ENCODE measurements at places on chromosomes 4 and X. TPM values are rescaled to one million over a fixed set of nuclear protein-coding genes. Genes with fewer than 3 reads are reported as not detected.

The LRP2BP gene
- 1.7 TPM for total RNA-seq

The IL1RAPL2 gene
- total RNA-seq: 0.13 TPM

DNA sequence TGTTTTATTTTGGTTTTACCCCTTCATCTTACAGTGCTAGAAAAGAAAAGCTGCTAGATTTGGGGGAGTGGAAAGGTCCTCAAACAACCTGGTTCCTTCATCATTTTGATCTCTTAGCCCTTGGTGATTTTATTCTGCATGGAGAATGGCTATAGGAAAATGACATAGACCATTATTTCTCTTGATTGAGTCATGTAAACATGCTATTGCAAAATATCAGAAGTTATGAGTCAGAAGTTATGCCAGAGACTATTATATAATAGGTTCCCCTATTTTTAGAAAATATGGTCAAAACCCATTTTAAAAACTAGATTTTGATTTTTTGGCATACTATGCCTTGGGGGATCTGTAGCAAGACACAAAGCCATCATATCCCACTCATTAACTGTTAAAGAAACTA is 83.7 kb upstream of the FAM9C start:
- no peak for DNase-seq
- H3K36me3 ChIP-seq: no peaks in the 10 kb centered on the region
- no peak overlapping the region for H3K4me3 ChIP-seq
- H3K27ac ChIP-seq: no peak overlapping the region
- H3K4me1 ChIP-seq: no peaks in the 10 kb centered on the region
- no peaks in the 10 kb centered on the region for H3K27me3 ChIP-seq

- H3K4me1 ChIP-seq: no peaks in the 10 kb centered on the region
- H3K4me3 ChIP-seq: no peak overlapping the region
- H3K36me3 ChIP-seq: no peaks in the 10 kb centered on the region
Observed at GRCh38 chrX:41381685-41382084, 47.7 kb downstream of the DDX3X start.

- DNase-seq: no peak
- H3K36me3 ChIP-seq: peaks cover 13% of the 10 kb centered on the region
Observed at GRCh38 chrX:123869488-123869887, 9.6 kb downstream of the XIAP start.

- peaks cover 4% of the 10 kb centered on the region for H3K36me3 ChIP-seq
- H3K27me3 ChIP-seq: no peaks in the 10 kb centered on the region
- H3K4me3 ChIP-seq: no peak overlapping the region
- no peak for DNase-seq
Observed at GRCh38 chrX:56782352-56782751, 53.3 kb downstream of the NBDY start.

- no peak overlapping the region for H3K4me3 ChIP-seq
- DNase-seq: no peak
- H3K27ac ChIP-seq: no peak overlapping the region
- no peaks in the 10 kb centered on the region for H3K27me3 ChIP-seq
- no peaks in the 10 kb centered on the region for H3K36me3 ChIP-seq
Observed at GRCh38 chr4:72484981-72485380, 84.0 kb downstream of the ADAMTS3 start.

DNA sequence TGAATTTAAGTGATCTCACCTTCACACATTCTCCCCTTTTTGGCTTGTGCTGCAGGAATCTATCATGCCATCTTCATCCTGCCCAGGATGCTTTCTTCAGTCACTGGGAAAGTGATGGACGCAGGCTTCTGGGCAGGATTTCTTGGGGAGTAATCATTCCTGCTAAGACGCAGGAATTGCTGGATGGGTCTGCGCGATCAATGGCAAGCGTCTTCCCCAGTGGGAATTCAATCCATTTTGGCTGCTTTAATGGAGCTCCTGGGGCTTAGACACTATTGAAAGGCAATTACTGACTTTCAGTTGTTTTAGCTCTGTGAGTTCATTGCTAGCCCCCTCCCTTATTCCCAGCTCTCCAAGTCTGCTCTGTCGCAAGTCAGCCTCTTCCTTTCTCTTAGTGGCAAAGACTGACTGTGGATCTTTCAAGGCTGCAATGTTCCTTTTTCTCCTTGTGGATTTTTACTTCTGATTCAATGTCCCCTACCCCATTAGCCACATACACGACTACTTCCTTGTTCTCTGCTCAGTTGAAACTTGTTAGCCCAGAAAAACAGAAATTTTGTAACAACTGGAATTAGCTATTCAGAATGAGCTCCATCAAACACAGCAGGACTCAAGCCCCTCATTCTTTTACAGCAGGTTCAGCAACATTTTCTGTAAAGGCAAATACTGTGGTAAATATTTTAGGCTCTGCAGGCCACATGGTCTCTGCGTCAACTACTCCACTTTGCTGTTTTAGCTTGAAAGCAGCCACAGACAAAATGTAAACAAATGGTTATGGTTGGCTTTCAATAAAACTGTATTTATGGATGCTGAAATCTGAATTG is 154.9 kb downstream of the ASB9 start:
- DNase-seq: peak; percentile 35
- no peaks in the 10 kb centered on the region for H3K4me1 ChIP-seq
- peak overlapping the region; percentile 32 for H3K27ac ChIP-seq
- H3K36me3 ChIP-seq: no peaks in the 10 kb centered on the region
- H3K27me3 ChIP-seq: no peaks in the 10 kb centered on the region
- H3K4me3 ChIP-seq: no peak overlapping the region

GRCh38 chrX:129577473-129577872 is 37.4 kb downstream of the OCRL start:
- H3K4me1 ChIP-seq: no peaks in the 10 kb centered on the region
- H3K27ac ChIP-seq: no peak overlapping the region
- DNase-seq: no peak
- no peak overlapping the region for H3K4me3 ChIP-seq

DNA sequence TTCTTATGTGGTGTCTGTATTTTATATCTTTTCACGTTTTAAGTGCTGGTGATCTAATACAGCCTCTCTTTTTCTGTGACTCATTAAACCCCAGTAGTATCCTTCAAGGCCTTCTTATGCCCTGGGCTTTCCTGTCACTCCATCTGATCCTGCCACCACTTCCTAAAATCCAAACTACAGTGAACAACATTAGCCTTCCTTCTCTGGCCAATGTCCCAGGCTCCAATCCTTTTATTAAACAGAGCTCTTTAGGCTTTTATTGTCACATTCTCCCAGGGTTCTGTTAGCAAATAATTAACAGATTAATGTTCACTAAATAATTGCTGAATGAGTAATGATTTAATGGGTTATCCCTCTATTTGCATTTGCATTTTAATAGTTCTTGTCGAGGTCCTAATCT is 47.9 kb upstream of the ITM2A start:
- H3K27me3 ChIP-seq: no peaks in the 10 kb centered on the region
- H3K36me3 ChIP-seq: no peaks in the 10 kb centered on the region
- H3K4me3 ChIP-seq: no peak overlapping the region

DNA sequence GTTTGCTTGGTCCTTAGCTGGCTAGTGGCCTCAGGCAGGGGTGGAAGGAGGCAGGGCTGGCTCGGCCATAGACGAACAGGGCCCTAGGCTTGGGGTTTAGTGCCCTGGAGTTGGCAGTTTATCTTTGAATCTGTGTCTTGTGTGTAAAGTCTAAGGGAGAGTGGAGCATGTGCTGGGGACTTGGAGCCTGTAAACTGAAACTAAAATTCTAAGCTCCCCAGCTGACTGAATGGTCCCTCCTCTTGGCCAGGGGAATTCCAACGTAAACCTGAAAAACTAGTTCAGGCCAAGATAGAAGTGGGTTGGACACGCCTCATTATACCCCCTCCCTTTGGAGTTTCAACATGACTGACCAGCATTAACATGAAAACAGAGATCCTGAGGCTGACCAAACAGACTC is 46.1 kb upstream of the GPR78 start:
- DNase-seq: peak; percentile 81
- H3K27ac ChIP-seq: no peak overlapping the region
- H3K27me3 ChIP-seq: no peaks in the 10 kb centered on the region
- no peaks in the 10 kb centered on the region for H3K36me3 ChIP-seq

DNA sequence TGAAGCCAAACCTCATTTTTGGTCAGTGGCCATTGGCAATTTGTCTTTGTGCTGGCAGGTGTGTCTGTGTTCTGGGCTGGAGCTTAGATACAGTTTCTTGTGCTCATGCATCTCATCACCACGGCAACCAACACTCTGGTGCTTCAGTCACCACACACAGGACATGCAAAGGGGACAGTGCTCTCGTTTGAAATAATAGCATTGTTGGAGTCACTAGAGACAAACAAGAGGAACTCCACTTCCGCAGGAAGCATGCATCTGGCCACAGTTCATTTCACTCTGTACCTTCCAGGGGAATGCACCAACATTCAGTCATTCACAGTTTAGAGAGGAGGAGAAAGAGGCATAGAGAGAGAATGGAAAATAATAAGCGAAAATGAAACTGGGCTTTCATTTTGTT is 267.4 kb downstream of the ANK2 start:
- DNase-seq: no peak
- H3K4me1 ChIP-seq: no peaks in the 10 kb centered on the region
- no peaks in the 10 kb centered on the region for H3K27me3 ChIP-seq
- no peak overlapping the region for H3K4me3 ChIP-seq

- H3K36me3 ChIP-seq: no peaks in the 10 kb centered on the region
- no peak overlapping the region for H3K4me3 ChIP-seq
- H3K27me3 ChIP-seq: no peaks in the 10 kb centered on the region
- no peak for DNase-seq
- H3K4me1 ChIP-seq: no peaks in the 10 kb centered on the region
Observed at GRCh38 chrX:34877436-34877835, 65.2 kb upstream of the FAM47B start.

DNA sequence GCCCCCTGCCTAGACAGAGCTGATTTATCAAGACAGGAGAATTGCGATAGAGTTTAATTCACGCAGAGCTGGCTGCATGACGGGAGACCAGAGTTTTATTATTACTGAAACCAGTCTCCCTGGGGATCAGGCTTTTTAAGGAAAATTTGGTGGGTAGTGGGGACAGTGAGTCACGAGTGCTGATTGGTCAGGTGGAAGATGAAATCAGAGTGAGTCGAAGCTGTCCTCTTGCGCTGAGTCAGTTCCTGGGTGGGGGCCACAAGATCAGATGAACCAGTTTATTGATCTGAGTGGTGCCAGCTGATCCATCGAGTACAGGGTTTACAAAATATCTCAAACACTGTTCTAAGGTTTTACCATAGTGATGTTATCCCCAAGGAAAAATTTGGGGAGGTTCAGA is 36.6 kb downstream of the MYOZ2 start:
- no peaks in the 10 kb centered on the region for H3K4me1 ChIP-seq
- no peaks in the 10 kb centered on the region for H3K36me3 ChIP-seq
- no peak for DNase-seq
- no peaks in the 10 kb centered on the region for H3K27me3 ChIP-seq
- H3K4me3 ChIP-seq: no peak overlapping the region
- H3K27ac ChIP-seq: no peak overlapping the region

GRCh38 chr4:127601029-127601428 is 31.7 kb upstream of the INTU start:
- no peaks in the 10 kb centered on the region for H3K4me1 ChIP-seq
- no peak for DNase-seq
- no peaks in the 10 kb centered on the region for H3K27me3 ChIP-seq
- no peaks in the 10 kb centered on the region for H3K36me3 ChIP-seq
- H3K4me3 ChIP-seq: no peak overlapping the region

GRCh38 chrX:46376246-46376885 is 168.9 kb downstream of the ZNF674 start:
- no peaks in the 10 kb centered on the region for H3K4me1 ChIP-seq
- no peaks in the 10 kb centered on the region for H3K36me3 ChIP-seq
- no peak overlapping the region for H3K4me3 ChIP-seq
- no peak overlapping the region for H3K27ac ChIP-seq
- peak; percentile 79 for DNase-seq
- H3K27me3 ChIP-seq: no peaks in the 10 kb centered on the region

DNA sequence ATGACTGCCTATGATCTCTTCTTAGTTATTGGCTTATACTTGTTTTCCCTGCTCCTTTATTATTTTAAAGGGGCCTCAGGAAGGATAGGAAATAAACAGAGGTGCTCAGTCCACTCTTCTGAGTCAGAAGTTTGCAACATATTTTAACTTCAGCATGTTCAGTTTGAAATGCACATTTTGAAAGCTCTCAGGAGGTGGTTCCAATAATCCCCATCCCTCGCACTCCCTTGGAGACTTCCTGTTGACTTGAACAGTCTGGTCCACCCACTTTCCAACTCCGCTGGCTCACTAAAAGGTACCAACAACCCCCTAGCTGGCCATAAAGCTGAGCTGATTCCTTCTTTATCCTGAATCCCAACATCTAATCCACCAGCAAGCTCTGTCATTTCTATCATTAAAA is 78.3 kb upstream of the DUSP21 start:
- H3K4me3 ChIP-seq: no peak overlapping the region
- H3K4me1 ChIP-seq: no peaks in the 10 kb centered on the region
- DNase-seq: no peak
- H3K27ac ChIP-seq: no peak overlapping the region
- no peaks in the 10 kb centered on the region for H3K27me3 ChIP-seq
- no peaks in the 10 kb centered on the region for H3K36me3 ChIP-seq

DNA sequence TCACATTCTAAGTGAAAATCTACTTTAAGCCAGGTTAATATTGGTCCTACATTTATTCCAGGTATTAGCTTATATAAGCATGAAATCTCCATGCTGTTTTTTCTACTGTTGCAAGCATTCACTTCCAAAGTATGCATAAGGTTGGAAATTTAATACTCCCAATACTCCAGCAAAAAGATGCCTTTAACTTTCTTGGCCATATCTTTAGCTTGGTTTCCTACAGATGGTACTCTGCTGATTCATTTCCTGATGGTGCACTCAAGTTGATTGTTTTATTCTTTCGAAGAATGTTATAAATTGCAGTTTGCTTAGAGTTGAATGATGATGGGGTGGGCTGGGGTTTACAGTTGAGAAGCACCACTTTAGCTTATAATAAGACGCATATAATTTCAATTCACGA is 330.2 kb downstream of the PTTG2 start:
- H3K4me3 ChIP-seq: no peak overlapping the region
- H3K27me3 ChIP-seq: no peaks in the 10 kb centered on the region
- no peaks in the 10 kb centered on the region for H3K36me3 ChIP-seq
- H3K4me1 ChIP-seq: peaks cover 4% of the 10 kb centered on the region
- DNase-seq: no peak

DNA sequence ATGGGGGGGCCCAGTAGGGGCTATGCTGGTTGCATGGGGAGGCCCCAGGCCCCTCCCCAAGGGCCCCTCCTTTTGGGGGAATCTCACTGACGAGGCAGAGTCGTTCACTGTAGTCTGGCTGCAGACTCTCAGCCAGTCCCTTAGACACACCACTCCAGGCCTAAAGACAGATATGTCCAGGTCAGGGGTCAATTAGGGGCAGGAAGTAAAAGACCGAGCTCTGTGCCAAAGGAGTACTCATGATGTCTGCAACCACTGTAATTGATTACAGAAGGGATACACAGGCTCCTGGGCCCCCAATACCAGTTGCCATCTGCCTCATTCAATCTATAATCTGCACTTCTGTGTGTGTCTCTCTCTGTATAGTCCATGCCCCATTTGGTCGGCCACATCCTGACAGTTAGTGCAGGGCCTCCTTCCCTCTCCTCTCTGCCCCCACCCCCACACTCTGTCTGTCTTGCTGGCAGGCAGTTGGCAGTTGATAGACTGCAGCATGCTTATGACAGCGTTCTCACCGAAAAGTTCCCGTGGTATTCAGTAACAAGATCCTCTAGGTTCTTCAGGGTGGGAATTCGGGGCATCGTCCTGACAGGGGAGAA is 1.3 kb upstream of the CXorf65 start:
- H3K4me1 ChIP-seq: peaks cover 4% of the 10 kb centered on the region
